C1 segment of cervical spinal cord (tissue), 14 donors: ENCODE measurements at places on chromosomes 6 and 20.

DNA sequence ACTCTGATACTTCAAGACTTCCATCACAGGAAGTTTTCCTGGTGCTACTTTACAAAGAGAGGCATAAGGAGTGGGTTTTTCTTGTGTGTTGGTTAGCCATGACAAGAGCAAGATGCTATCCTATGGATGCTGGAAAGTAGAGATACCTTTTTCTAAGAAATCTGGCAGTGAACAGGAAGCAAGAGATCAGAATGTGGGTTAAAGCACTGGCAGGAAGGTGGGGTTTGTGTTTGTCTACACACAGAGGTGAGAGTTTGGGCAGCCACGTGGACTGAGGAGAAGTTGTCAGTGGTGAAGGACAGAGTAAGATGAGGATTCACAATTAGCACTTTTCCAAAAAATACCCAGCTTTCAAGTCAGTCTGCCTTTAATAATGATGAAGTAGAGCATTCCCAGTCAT is 17.9 kb downstream of the SLC2A12 start:
- DNase-seq, result no peak

DNA sequence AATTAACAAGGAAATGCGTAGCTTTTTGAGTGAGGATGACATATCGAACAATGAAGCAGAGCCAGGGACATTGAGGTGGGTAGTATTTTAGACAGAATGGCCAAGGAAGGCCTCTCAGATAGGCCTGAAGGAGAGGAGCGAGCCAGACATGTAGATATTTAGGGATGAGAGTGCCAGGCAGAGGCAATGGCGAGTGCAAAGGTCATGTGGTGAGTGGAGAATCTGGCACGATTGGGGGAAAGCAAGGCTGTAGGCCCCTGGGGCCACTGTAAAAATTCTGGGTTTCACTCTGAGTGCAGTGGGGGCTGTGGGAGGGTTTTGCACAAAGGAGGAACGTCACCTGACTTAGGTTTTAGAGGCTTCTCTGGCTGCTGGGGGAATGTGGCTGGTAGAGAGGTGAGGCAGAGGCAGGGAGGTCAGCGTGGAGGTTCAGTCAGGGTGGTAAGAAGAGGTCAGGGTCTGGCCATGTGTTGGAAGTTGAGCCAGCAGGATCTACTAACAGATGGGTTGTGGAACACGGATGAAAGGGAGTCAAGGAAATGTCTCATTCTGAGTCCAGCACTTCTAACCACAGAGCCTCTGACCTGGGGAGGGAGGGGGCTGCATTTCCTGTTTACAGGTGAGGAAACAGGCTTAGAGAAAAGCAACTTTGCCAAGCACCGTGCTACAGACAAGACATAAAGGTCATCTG is 11.3 kb downstream of the SIRPA start:
- DNase-seq, result no peak

DNA sequence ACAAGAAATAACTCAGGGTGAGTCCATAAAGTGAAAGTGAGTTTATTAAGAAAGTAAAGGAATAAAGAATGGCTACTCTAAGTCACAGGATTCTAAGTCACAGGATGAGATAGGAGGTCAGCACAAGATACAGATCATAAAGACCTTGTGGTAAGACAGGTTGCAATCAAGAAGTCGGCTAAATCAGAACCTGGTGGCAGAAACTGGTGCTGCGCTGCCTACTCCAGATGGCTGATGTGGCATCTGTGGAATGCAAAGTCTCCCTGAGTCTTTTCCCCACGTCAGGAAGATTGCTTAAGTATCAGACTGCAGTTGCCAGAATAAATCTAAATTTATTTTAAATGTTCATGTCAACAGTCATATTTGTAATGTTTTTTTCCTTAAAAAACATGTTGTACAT is 10.7 kb upstream of the KCNK15 start:
- no peak for DNase-seq

DNA sequence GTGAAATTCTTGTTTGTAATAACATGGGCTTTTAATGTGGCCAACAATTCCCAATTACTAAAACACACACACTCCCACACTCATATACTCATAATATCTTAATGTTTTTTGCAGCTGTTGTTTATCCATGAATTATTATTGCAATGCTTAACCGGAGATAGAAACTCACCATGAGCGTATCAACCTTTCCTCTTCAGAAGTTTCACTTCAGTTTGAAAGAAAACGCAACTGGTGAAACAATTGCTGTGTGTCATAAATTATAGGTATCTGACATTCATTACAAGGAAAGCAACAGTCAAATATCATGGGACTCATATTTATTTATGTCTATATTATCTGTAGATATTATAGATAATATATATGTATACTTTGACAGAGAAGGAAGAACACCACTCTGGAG is 104.1 kb downstream of the HDGFL1 start:
- DNase-seq, result no peak

DNA sequence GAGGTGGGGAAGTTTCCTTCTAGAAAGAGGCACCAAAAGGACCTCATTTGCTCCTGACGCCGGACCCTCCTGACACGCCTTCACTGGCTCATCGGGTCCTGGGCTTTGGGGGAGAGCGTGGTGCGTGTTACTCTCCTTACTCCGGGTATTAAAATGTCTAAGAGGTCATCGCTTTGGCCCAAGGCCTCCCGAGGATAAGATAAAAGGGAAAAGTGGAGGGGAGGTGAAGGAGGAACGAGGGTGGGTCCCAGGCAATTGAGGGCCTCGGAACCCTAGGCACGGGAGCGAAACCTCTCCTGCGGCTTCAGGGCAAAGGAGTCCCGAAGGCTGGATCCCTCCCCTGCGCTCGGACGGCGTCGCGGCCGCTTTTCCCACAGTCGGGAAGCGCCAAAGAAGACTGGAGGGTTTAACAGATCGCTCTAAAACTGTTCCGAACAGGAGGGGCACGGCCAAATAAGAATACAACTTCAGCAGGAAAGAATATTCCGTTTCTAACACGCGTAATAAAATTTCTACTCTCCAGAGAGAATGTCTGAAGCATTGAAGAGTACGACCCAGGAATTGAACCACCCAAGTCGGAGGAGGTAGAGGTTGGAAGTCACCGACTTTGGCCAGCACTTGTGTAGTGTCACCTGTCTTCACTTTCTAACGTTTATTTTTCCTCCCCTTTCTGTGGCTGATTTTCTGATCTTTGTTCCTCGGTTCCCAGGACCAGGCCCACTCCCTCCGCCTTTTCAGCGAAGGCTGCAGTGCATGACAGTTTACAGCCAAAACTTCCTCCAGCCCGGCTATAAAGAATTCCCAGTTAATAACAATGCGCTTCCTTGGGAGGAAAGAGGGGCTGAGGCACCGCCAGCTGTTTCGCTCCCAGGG is 2.1 kb upstream of the TBXT start:
- no peak for DNase-seq

DNA sequence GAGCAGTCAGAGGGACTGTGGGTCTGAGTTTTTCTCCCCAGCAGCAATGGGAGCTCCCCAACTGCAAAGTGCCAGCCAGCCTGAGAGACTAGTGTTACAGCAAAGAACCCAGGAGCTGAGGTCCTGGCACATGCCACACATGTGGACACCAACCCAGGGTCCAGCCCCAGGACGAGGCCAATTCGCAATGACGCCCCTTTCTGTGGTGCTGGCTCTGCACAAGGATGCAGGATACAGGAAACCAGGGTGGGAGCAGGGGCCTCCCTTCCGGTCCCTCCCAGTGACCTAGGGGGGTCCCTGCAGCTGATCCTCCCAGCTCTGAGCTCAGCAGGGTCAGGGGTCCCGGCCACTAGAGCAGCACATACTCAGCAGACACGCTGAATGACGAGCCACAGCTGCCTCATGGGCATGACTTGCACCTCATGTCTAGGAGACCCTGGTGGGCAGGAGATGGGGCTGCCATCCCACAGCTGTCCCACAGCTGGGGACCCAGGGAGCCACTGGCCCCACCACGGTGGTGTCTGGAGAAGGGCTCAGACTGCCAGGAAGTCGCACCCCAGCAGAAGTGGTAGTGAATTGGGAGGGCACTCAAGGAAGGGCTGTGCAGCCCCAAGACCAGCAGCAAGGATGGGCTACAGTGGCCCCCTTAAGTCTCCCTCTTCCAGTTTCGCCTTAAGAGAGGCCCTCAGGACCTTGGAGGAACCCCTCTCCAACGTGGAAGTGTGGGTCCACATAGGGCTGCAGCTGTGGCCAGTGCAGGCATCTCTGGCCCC is 3.6 kb downstream of the ARFRP1 start:
- no peak for DNase-seq

DNA sequence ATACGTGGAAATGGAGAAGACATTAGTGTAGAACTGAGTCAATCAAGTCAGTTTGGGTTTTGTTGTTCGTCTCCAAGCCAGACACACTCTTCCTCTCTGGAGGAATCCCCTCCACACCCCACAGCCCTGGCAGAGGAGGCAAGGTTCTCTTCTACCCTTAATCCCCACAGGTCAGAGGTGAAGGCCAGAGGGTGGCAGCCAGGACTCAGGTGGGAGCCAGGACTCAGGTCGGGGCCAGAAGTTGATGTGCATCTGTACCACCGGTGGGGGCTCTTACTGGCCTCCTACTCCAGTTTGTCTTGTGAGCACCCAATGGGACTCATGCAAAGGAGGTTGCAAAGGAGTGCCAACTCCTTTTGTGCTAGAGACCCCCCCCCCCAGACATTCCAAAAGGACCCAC is 126.4 kb downstream of the TBXT start:
- DNase-seq, result no peak

DNA sequence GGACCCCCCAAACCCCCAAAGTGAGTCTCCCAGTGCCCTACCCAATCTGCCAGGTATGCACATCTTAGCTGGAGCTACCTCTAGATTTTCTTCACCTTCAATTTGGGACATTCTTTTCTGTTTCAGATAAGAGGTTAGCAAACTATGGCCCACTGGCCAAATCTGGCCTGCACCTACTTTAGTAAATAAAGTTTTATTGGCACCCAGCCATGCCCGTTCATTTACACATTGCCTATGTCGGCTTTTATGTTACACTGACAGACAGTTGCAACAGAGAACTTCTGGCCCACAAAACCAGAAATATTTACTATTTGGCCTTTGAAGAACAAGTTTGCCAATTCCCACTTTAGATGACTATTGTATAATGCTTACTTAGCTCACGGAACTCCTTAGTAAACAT is 55.9 kb upstream of the STX16 start:
- DNase-seq, result no peak

GRCh38 chr20:41306061-41306727 is 11.3 kb downstream of the ZHX3 start:
- DNase-seq, result no peak

DNA sequence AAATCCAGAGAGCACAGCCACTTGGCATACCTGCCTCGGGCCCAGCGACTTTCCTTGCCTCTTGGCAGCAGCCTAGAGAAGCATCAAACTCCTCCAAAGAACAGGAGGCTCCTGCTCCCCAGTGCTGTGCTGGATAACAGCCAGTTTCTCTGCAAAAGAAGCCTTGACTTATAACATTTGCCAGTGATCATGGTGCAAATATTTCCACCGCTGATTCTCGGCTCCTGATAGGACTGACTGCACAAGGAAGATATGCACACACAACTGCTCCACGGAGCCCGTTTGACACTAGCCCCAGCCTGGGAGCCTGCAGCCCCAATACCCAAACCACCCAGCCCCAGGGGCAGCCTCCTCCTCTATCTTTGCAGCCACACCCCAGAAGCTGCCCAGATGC is 17.5 kb downstream of the ACSS1 start:
- no peak for DNase-seq

DNA sequence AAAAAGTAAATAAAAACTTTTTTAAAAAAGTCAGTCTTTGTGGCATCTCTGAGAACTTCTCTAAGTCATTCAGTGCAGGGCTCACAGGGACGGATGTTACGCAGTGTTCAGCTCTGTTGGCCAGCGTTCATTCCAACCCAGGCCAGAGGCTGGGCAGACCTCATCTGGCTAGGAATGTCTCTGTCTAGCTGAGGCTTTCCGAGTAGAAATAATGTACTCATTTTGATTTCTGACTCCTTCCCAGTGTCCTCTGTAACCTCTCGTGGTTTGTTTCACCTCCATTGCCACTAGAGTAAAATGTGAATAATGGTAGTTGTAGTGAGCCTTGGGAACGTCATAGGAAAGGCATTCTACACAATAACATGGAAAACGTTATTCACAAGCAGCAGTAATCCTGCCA is 135.1 kb downstream of the TMEM242 start:
- no peak for DNase-seq

DNA sequence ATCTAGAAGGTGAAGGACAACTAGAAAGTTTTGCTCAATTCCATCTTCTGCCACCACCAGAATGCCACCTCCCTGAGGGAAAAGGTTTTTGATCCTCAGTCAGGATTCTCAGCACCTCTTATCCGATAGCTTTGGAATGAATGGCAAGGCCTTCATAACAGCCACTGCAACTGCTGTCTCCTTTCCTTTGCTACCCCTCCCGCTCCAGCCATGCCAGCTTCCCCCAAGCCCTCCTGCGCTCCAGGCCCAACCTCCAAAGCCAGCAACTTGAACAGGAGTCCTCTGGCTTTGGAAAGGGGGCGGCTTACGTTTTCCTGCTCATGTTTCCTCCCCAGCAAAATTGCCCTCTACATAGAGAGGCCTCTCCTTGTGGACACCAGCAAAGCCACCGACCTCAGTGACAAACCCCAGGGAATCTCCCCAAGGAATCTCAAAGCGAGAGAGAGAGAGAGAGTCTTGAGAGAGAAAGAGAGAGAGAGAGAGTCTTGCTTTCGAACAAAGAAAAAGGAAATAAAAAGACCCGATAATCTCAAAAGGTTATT is 420 bp upstream of the BTN2A1 start:
- no peak for DNase-seq

- no peak for DNase-seq
Measured at GRCh38 chr6:119147101-119148053, 68.9 kb upstream of the FAM184A start.

GRCh38 chr20:56829788-56830385 is 200.8 kb downstream of the TFAP2C start:
- no peak for DNase-seq

GRCh38 chr20:38043512-38044300 is 10.2 kb downstream of the RPRD1B start:
- no peak for DNase-seq

DNA sequence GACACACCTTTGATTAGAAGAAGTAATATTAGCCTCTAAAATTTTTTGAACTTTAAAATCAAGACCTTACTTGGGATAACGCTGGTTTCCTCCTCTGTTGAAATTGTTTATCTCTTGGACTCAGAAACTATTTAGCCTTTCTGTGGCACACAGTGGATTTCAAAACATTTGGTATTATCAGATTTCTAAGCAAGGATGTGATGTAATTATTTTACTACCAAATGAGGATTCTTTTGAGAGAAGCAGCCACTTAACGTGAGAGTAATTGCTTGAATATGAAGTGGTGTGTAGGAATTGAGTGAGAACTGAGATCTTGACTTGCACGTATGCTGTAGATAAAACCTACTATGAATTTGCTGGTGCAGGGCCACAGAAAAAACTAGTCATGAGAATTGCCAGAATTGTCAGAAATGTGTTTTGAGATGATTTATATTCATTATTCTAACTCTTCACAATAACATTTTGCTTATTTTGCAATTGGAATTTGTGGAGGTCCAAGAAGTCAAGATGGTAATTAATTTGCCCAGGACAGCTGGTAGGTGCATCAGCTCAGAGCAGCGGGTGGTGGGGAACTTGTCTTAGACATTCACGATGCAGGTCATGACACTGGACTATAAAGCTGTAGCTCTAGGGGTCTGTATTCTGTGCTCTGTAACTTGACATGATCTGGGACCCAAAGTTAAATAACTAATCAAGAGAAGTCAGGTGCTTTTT is 53.4 kb downstream of the AKAP12 start:
- DNase-seq, result no peak
